ENCODE measurements at places on chromosomes 1 and 21. TPM values are rescaled to one million over a fixed set of nuclear protein-coding genes. Genes with fewer than 3 reads are reported as not detected.
A peak's percentile ranks its signal among the peaks of the same experiment; 100 is the strongest.

DNA sequence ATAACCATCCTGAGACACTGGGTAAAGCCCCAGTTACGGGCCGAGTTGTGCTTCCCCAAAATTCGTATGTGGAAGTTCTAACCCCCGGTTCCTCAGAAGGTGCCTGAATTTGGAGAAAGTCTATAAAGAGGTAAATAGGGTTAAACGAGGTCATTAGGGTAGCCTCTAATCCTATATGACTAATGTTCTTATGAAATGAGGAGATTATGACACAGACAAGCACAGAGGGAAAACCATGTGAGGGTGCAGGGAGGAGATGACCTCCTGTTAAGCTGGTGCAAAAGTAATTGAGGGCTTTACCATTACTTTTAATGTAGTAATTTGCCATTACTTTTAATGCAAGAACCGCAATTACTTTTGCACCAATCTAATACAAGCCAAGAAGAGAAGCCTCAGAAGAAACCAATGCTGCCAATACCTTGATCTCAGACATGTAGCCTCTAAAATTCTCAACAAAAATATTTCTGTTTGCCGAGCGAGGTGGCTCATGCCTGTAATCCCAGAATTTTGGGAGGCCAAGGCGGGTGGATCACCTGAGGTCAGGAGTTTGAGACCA lies 260.8 kb downstream of the GPATCH2 start:
- DNase-seq = no peak

HAPLN2 gene
- total RNA-seq = 1.2 TPM

- no peak for DNase-seq
Observed at GRCh38 chr1:188877668-188878067, 1600.0 kb downstream of the BRINP3 start.

DNA sequence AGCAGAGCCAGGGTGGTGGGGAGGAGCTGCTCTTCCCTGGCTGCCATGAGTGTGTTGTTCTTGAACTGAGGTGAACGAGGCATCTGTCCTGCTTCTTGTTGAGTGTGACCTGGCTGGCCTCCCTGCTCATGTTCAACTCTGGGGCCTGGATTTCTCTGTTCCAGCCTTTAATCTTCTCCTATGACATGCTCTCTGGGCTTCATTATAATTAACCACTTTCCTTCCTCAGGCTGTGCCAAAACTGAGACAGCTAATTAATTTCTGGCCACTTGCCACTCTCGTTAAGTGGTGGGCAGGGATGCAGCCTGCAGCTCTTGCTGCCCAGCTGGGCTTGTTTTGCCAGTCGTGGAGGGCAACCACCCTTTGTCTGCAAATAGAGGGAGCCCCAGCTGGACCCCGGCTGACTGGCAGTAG lies 23.3 kb downstream of the OPRD1 start:
- DNase-seq = no peak

DNA sequence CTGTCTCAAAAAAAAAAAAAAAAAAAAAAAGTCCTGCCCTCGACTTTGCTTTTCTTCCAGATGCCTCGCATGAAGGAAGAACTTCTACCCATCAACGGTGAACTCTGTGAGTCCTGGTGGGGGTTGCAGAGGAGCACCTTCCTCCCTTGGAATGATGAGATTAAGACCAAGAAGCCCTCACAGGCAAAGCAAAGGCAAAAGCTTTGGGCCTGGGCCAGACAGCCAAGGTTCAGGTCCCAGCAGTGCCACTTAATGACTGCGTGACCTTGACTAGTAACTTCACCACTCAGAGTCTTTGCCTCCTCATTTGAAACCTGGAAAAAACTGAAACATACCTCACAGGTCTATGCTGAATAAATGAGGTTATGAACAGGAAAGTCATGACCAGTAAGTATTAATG lies 55.5 kb downstream of the ZSCAN20 start:
- no peak for DNase-seq

CFHR3 gene
- total RNA-seq = not detected

DNA sequence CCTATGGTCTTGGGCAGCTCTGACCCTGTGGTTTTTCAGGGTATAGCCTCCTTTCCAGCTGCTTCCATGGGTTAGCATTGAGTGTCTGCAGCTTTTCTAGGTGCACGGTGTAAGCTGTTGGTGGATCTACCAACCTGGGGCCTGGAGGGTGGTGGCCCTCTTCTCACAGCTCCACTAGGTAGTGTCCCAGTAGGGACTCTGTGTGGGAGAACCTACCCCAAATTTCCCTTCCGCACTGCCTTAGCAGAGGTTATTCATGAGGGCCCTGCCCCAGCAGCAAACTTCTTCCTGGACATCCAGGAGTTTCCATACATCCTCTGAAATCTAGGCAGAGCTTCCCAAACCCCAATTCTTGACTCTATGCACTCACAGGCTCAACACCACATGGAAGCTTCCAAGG lies 111.0 kb upstream of the C1orf87 start:
- DNase-seq = no peak

DNA sequence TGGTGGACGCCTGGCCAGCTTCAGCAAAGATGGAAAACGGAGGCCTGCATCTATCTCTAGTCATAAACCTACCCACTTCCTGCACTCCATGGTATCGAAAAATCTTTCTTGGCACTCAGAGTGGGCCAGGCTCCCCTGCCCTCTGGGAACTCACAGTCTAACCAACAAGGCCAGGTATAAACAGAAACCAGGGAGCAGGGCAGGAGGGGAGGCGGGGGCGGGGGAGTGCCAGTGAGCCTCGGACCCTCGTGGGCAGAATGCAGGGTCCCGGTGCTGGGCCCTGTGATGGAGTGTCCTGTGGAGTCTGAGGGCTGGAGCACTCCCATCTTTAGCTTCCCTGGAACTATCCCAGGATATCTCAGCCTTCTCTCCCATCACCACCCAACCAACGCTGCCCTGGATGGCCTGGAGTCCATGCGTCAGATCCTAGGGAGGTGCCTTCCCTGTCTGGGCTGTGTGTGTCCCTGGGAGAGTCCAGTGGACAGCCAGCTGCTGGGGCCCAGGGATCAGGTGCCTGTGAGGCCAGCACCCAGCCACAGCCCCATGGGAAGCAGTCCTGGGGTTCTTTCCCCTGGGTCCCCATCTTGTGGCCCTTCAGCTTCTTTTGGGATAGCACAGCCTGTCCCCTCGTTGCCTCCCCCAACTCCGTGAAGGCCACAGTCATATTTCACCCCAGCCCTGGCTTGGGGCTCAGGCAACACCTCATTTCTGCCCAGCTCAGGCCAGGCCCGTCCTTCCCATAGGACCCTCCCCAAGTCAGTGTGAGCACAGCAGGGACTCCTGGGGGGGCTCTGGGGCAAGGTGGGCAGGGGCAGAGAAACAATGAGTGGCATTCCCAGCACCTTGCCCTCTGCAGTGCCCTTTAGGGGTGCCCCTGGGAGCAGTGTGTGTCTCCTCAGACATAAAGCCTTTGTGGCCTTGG lies 1.1 kb upstream of the EPS8L3 start:
- DNase-seq = peak; percentile 7

GRCh38 chr1:62334434-62334985 lies 15.3 kb upstream of the KANK4 start:
- DNase-seq = no peak

- DNase-seq = no peak
Observed at GRCh38 chr1:36094621-36095061, 5.9 kb downstream of the ADPRS start.

Data from right cardiac atrium (tissue), 5 donors.